ENCODE measurements at places on chromosomes 5 and 9.

DNA sequence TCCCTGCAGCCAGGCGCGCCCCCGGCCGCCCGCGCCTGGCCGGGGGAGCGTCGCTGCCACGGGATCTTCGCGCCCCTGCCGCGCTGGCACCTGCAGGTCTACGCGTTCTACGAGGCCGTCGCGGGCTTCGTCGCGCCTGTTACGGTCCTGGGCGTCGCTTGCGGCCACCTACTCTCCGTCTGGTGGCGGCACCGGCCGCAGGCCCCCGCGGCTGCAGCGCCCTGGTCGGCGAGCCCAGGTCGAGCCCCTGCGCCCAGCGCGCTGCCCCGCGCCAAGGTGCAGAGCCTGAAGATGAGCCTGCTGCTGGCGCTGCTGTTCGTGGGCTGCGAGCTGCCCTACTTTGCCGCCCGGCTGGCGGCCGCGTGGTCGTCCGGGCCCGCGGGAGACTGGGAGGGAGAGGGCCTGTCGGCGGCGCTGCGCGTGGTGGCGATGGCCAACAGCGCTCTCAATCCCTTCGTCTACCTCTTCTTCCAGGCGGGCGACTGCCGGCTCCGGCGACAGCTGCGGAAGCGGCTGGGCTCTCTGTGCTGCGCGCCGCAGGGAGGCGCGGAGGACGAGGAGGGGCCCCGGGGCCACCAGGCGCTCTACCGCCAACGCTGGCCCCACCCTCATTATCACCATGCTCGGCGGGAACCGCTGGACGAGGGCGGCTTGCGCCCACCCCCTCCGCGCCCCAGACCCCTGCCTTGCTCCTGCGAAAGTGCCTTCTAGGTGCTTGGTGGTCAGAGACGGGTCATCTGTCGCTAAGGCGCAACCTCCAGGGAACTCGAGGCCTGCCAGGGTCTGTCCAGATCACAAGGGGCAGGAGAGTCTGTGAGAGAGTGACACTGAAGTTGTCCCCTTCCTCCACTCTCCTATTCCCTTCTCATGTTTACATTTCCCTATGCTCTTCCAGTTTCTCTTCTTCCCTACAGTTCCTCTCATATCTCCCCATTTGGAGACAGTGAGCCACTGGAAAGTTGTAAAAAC is 1.3 kb downstream of the GPR150 start:
- DNase-seq: no peak

DNA sequence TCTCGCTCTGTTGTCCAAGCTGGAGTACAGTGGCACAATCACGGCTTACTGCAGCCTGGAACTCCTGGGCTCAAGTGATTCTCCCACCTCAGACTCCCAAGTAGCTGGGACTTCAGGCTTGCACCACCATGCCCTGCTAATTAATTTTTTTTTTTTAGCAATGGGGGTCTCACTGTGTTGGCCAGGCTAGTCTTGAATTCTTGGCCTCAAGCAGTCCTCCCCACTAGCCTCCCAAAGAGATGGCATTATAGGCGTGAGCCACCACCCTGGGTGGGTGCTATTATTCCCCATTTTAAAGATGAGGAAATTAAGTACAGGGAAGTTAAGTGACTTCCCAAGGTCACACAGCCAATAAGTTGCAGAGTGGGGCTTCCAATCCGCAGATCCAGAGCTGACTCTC is 1.7 kb downstream of the NNT start:
- DNase-seq: no peak

DNA sequence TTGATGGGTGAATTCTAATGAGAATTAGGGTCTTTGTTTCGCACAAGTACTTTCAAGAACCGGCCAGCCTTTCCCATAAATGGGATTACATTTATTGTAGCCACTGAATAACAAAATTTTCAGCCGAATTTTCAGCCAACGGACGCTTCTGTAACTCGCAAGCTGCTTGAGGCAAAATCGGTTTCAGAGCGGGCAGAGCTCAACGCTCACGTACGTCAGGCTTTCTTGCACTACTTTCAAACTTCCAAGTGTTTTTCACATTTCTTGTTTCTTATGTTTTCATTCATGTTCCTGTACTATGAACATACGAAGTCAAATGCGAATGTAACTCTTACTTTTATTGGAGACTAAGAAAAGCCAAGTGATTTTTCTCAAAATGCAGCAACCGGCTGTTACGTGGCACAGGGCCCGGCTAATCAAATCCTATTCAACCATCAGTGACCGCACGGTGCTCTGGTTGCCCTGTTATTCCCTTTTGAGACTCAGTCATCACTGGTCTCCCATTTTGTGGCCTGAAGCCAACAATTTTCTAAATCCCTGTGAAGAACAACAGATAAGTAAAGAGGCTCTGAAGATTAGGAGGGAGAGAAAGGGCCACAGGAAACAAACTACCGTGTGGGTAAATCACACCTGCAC is 68.5 kb downstream of the SLC28A3 start:
- DNase-seq: no peak

GRCh38 chr9:89281106-89281505 is 29.9 kb upstream of the CKS2 start:
- no peak for DNase-seq

- no peak for DNase-seq
These were observed 15.6 kb upstream of the CARD19 start for GRCh38 chr9:93080406-93080805.

DNA sequence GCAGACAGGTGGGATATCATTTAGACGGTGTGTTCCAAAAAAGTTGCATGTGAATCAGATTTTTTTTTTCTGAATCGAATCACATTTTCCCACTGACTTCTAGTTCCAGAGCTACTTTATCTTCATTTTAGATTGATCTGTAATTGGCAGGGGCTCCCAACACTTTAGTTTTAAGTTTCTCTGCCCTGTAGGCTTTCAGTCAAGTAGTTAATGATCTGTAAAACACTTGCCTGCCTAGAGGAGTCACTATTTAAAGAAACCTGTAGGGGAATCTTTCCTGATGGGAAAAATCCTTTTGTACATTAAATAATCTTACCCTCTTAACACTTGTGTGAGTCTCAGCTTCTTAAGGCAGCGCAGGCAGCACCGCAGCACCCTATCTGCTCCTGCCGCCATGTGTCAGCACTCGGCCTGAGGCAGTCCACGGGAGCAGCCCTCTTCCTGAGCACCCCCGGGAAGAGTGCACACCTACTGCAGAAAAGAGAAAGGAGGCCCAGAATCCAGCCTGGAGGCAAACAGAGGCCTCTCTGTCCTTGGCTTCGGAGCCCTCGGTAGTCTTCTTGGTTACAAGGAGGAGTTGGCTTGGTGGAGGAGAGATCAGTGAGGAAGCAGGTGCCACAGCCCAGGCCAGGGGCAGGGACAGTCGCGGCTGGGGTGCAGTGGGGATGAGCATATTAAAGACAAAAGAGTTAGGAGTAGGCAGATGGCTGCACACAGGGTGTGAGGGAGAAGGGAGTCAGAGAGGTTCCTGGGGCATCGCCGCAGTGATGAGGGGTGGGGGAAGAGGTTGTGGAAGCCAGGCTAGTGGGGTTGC is 209.3 kb downstream of the GAPVD1 start:
- DNase-seq: no peak

DNA sequence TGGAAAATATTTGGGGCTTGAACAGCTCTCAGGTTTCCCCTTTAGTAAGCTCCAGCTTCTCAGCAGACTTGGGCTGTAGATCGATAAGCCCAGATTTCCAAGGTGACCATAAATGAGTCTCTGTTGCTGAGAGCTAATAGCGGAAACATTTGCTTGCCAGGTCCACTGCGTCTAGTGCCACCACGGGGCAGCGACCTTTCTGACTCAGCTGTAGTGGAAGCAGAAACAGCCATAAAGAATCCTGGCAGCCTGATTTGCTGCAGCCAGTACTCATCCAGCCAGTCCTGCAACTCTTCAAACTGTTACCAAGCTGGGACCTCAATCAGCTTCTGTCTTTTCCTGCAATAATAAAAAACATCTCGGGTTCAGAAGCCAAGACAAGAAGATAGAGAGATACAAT is 241.7 kb downstream of the DOCK8 start:
- DNase-seq: no peak

- no peak for DNase-seq
These were observed 60.4 kb downstream of the BNC2 start for GRCh38 chr9:16809912-16810610.

All from stimulated activated CD4-positive, alpha-beta T cell treated with anti-CD3 and anti-CD28 coated beads, TNF-alpha, amount 100 ng/mL, for 24 hours (primary cell).